ENCODE measurements at places on chromosomes 5 and 9.
A peak's percentile ranks its signal among the peaks of the same experiment; 100 is the strongest.

DNA sequence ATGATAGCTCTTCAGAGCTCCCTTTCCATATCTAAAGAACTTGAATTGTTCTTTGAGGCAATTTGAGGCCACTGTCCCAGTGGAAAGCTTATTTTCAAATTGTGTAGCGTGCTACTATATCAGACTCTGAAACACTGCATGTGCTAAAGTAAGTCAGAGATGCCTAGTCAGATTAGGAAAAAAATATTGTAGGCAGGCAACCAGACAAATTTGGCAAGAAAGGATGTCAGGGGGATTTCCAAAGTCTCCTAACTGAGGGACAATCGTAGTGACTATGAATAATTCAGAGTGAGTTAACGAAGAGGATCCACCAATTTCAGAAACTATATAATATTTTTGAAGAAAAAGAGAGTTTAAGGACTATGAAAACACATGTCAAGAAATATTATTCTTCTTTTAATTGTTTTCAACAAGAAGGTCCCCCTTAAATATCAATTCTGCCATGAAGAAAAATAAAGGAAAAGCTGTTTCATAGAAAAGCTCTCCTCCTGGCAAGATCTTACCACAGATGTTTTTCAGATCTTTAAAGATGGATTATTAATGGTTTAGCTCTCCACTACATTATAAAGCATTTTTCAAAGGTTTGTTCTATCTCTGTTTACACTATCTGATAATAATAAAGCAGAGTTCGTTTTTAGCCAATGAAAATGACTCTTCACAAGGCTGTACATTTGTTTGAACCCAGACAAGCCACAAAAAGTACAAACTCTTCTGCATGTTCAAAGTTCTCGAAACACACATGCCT, 273.5 kb upstream of the PTGER4 start:
- DNase-seq = no peak

DNA sequence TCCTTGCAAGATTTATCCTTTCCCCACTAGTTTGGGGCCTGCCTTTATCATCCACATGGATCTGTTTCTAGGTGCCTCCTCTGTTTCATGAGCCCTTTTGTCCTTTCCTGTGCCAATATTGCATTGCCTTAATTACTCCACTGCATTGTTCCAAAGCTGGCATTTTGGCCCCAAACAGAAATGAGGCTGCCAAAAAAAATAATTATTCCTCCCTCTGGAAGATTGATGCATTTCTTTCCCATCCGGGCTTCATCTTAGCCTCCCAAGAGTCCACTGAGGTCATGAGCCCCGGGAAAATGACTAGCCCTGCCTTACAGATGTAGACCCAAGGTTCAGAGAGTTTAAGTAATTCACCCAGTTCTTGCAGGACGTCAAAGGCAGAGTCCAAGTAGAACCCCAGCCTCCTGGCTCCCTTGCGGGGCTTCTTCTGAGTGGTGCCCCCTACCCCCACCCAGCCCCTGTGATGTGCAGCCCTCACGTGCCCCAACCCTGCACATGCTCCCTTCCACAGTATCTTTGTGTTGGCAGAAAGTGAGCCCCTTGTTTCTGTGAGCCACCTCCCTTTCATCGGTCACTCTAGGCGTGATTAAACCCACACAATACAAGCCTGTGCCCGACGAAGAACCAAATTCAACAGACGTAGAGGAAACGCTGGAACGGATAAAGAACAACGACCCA, 62.1 kb downstream of the TMOD1 start:
- DNase-seq = no peak

GRCh38 chr9:13485068-13485596, 205.6 kb upstream of the MPDZ start:
- no peak for DNase-seq

GRCh38 chr5:98593418-98593817, 180.0 kb upstream of the RGMB start:
- DNase-seq = no peak

DNA sequence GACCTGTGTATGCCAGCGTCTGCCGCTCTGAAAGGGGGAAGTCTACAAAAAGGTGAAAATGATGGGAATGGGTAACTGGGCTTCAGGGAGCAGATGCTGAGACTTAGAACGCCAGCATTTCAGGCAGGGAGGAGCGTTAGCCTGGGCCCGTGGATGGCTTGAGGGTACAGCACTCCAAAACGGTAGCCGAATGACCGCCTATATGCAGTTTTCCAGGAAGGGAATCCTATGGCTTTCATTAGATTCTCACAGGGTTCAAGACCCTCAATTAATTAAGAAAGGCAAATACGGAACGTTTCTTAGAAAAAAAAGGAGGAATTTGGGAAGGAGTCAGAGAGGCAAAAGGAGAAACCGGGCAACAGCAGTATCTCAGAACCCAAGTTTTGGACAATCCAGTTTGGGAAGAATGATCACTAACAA, 639 bp downstream of the AMACR start:
- DNase-seq = peak; percentile 7

DNA sequence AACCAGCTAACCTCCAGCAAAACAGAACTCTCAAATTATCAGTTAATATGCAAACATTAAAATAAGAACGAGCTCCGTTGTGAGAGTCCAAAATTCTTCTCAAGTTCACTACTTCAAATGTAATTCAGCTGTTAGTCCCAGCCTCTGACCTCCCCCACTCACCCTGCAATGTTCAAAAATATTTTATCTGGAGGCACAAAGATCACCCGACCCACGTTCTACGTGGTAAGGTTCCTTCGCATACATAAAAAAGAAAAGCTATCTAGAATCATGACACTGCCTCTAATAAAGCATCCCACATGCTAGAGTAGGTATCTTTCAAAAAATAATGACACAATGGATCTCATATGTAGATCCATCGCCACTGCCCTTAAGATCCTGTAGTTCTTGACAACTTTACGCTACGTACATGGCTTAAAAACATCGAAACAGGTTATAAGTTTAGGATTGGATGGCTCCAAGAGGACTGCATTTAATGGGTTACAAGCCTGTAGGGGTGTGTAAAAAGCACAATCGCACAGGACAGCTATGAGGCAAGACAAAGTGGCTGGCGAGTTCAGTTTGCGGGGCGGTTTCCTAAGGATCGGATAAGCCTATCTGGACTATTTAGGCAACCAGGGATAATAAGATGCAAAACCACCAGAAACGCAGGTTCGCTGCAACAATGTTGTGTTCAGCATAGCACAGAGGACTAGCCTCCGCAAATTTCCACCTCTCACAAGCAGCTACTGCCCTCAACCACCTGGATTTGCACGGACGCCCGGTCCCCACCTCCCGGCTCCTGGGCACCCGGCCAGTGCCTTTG, 969 bp downstream of the CLK4 start:
- no peak for DNase-seq

Data from Calu3 (cell line).